ENCODE measurements at places on chromosomes 6 and 20. TPM values are rescaled to one million over a fixed set of nuclear protein-coding genes. Genes with fewer than 3 reads are reported as not detected.

DNA sequence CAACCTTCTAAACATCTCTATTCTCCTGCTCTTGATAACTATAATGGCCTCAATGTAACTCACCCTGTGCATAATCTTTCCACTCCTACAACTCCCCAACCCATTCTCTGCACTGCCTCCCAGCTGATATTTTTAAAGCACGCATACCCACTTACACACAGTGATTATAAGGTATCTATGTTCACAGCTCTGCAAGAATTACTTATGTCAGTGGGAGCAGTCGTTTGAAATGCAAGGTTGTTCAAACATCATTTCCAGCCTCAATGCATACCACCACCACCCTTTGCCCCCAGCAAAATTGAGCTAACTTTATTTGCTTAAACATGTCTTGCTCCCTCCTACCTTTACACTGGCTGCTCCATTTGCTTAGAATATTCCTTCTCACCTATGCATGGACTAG lies 506.0 kb downstream of the RFPL4B start:
- H3K4me1 ChIP-seq: no peaks in the 10 kb centered on the region
- H3K36me3 ChIP-seq: no peaks in the 10 kb centered on the region
- no peak overlapping the region for H3K27ac ChIP-seq

ANGPT4 gene
- 0.58 TPM for total RNA-seq

OR2H1 gene
- total RNA-seq: not detected

DNA sequence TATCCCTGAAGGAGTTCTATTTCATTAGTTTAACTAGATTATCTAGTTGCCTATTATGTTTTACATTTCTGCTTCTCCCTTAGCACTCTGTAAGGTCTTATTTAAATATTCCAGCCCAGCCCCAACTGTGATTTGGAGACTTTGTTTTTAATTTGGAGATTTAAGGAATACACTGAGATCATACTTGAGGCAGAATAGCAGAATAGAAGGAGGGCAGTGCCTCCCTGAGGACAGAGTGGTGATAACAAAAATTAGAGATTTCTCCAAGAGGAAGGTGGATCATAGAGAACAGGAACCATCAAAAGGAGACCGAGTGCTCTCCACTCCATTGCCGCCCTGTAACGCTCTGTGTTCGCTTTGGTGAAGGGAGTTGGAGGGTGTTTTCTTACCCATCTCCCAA lies 14.8 kb upstream of the CD164 start:
- no peak overlapping the region for H3K4me3 ChIP-seq
- peak; percentile 66 for ATAC-seq
- no peaks in the 10 kb centered on the region for H3K4me1 ChIP-seq
- H3K27ac ChIP-seq: no peak overlapping the region
- H3K27me3 ChIP-seq: no peaks in the 10 kb centered on the region

DNA sequence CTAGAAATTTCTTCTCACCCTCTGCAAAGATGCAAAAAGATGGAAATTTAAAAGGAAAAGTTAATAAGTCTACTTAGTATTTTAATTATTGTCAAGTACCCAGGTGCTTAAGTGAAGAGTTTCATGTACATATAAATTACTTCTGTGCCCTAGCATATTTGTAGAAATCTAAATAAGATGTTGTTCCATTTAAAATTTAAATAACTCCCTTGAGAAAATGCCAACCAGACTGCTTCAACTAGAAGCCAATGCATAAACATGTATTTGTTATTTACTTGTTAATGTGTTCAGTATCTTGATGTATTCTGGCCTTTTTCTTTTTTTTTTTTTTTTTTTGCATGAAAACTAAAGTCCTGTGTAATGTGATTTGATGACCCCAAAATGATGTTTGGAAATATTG lies 6.3 kb upstream of the TMEM244 start:
- no peak overlapping the region for H3K4me3 ChIP-seq
- no peak overlapping the region for H3K27ac ChIP-seq
- H3K36me3 ChIP-seq: no peaks in the 10 kb centered on the region
- no peak for ATAC-seq

C6orf52 gene
- total RNA-seq: 2.5 TPM

Data from gastroesophageal sphincter (tissue), 4 donors.